ENCODE measurements at places on chromosomes 2 and 18.

- DNase-seq, result no peak
Observed at GRCh38 chr18:38241216-38241615, 675.6 kb upstream of the CELF4 start.

DNA sequence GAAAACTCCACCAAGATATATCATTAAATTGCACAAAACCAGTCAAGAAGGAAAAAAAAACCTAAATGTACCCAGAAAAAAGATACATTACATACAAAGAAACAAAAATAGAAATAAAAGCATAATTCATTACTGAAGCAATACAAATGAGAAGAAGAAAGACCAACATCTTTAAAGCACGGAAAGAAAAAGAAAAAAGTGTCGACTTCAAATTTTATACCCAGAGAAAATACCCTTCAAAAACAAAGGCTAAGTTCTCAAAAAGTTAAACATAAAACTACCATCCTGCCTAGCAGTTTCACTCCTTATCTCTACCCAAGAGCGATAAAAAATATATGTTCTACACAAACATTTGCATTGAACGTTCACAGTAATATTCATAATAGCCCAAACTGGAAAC, 82.0 kb downstream of the ATAD2B start:
- no peak for DNase-seq

GRCh38 chr2:176414641-176415040, 145.4 kb downstream of the MTX2 start:
- no peak for DNase-seq

GRCh38 chr2:71560638-71561011, 107.3 kb downstream of the DYSF start:
- no peak for DNase-seq

GRCh38 chr2:119005051-119005450, 63.1 kb downstream of the MARCO start:
- no peak for DNase-seq

DNA sequence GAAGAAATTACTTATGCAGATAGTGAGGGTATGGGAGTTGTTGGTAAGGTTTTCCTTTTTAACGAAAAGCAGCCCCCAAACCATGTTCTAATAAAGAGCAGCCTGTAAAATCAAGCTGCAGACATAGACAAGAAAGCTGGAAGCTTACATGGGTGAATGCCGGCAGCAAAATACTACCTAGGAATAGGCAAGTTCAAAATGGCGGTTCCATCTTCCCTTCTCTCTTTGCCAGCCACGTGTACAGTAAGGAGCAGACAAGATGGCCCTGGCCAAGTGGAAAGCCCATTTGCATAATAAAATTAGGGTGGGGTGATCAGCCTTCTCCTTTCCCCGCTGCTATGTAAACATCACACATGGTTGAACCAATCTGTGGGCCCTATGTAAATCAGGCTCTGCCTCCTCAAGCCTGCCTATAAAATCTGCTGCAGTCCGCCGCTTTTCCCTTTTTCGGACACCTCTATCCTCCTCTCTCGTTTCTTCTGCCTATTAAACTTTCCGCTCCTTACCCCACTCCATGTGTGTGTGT, 155.0 kb downstream of the ZBTB7C start:
- DNase-seq, result no peak

GRCh38 chr2:3516831-3517230, 2.5 kb downstream of the ADI1 start:
- no peak for DNase-seq

DNA sequence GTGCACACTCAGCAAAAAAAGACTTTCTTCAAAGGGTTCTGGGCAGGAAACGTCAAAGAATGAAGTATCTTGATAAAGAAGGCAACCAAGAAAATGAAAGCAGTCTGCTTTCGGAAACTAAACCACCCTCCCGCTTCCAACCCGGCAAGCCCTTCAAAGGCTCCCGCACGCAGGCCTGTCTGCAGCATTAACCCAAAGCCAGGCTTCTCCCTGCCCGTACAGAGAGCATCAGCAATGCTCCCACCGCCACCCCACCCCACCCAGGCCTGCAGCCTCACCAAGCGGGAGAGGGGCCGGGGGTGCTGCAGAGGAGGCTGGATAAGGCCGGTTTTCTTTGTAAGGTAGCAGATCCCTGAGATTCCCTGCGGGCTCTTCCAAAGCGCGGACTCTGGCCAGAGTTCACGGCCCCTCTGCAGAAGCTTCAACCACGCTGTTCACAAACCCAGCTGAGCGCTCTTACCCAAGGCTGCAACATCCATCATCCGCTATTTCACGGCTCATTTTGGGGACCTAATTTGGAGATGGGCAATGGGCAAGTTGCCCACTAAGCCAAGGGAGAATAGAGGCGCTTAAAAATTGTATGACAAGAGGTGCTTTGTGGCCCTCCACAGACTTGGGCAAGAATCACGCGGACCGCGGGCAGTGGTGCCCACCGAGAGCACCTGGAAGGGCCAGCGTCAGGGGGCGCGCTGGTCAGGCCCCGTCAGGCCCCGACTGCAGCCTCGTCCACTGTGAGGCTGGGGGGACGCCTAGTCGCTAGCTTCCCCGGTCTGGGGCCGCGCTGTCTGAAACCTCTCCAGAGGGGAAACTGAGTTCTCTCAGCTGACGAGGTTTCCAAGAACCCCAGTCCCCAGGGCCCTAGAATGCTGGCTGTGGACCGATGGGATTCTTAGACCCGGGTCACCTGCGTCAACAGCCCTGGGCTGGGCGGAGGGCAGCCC, 225.4 kb upstream of the ID2 start:
- no peak for DNase-seq

GRCh38 chr2:74094291-74094690, 53.4 kb downstream of the BOLA3 start:
- DNase-seq, result no peak

- no peak for DNase-seq
Observed at GRCh38 chr2:153739394-153739793, 132.3 kb upstream of the GALNT13 start.

GRCh38 chr18:44589693-44590355, 90.9 kb upstream of the SETBP1 start:
- no peak for DNase-seq

All from upper lobe of left lung (tissue), 6 donors.